Esophagus muscularis mucosa (tissue), 4 donors: ENCODE measurements at places on chromosomes 4 and X.

GRCh38 chrX:136754651-136755050, 26.1 kb downstream of the ARHGEF6 start:
- DNase-seq, result no peak

DNA sequence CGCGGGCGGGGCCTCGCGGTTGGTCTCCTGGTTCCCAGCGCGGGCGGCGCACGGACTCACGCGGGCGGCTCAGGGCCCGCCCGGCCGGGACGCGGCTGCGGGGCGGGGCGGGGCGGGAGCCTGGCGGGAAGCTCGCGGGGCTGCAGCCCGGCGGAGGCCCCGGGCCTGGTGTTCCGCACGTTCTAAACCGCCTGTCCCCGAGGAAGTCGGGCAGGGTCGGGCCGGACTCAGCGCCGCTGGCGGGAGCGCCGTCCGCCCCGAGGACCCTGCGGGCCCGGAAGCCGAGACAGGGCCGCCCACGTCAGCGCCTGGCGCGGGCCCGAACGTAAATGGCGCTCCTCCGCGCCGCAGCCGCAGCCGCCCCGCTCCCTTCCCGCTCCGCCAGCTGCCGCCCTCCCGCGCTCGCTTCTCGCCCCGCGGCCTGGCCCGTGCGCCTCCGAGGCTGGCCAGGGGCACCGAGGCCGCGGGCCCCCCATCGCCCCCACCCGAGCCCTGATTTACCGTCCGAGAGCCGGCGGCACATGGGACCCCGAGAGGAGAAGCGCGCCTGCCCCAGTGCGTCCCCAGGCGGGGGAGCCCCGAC, 309 bp upstream of the CTBP1 start:
- DNase-seq, result peak; percentile 93

DNA sequence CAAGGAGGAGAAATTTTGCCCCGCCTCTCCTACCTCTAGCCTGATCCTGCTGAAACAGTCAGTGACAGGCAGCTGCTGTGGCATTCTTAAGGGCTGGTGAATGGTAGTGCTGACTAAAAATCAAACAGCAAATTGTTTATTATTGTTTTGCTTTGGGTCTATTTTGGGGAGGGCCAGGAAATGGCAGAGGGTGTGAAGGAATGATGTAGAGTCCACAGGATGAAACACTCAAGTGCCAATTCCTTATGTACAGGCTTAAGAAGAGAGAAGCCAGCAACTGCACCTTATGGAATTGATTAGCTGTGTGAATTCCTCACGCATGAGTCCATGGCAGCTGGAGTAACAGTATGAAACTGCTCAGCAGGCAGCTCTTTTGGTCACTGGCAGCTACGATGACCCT, 39.7 kb downstream of the VEGFC start:
- no peak for DNase-seq

GRCh38 chr4:139367421-139368090, 65.3 kb upstream of the NDUFC1 start:
- no peak for DNase-seq

- DNase-seq, result no peak
Observed at GRCh38 chr4:73862322-73862721, 6.9 kb upstream of the CXCL1 start.

GRCh38 chr4:184771416-184771815, 37.5 kb upstream of the CENPU start:
- no peak for DNase-seq

DNA sequence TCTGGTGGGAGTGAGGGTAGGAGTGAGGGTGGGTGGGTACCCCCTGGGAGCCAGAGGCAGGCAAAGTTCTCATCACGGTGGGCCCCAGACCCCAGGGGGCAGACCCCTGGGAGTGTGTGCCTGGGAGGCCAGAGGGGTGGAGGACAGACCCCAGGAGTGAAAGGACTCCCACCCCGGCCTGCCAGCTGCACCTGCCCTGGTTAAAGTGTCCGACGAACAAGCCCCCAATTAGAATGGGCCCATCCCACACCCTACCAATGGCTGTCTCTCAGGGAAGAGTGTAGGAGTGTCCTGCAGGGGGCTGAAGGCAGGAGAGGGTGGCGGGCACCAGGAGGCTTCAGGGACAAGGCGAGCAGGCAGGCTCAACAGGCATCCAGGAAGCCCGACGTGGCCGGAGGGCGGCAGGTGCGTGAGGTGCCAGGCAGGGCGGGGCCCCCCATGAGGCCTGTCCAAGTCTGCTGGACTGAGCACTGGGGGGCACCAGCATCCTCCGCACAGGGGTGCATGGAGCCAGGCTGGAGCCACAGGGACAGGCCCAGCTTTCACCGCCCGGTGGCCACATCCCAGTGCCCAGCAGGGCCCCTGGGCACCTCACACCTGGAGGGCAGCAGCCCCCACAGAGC, 8.7 kb downstream of the PDE6B start:
- no peak for DNase-seq

- DNase-seq, result no peak
Observed at GRCh38 chr4:93842601-93843252, 14.2 kb downstream of the ATOH1 start.

GRCh38 chrX:70039758-70040157, 10.0 kb downstream of the AWAT2 start:
- peak; percentile 3 for DNase-seq

- DNase-seq, result no peak
Observed at GRCh38 chr4:141871086-141871770, 234.8 kb downstream of the IL15 start.

- no peak for DNase-seq
Observed at GRCh38 chr4:4724321-4724720, 135.1 kb upstream of the MSX1 start.

DNA sequence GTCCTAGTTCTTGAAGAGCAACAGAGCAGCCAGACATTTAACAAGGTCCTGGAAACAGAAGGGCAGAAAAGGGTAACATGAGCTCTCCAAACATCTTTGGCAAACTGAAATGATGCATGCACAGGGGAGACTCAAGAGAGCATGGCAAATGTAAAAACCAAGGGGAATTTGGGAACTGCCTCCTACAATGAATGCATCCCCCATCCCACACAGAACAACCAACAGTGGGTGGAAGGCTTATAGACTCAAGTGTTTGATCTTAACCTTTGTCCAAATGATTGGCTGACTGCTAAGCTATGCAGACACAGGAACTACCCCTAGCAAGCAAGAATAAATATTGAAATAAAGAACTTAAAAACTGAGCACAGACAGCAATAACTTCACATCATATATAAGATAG, 74.4 kb downstream of the CENPC start:
- no peak for DNase-seq

DNA sequence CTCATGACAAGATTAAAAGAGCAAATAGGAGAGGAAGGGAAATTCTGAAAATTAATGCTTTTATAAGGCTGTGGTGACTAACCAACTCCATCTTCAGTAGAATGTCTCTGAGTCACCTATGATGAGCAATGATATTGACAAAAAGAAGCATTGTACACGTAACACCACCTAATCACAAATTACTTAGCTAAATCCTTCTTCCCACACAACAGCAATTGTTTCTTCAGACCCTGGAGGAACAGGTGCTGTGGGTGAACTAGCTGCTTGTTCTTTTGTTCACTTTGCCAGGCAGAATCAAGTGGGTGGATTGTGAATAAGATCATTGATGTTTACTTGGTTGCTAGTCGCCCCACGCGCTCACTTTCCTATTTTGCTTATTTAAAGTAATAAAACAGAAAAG, 315.5 kb downstream of the CAMK2D start:
- DNase-seq, result no peak

- DNase-seq, result no peak
Observed at GRCh38 chr4:6386091-6386490, 86.3 kb downstream of the PPP2R2C start.

DNA sequence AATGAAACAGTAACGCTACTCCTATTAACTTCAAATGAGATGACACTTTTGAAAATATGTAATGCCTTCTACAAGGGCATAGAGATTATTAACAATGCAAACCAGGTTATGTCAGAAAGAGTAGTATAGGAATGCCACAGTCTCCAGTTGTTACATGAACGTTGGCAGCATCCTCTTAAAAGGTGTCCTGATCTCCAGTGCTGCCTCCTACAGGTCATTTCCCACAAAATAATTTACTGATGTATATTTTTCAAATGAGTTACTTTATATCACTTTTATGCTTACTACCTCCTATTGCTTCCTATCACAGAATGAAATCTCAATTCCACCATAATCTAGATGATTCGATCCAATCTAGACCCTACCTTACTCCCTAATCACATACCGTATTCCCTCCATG, 195.2 kb upstream of the EPHA5 start:
- DNase-seq, result no peak

DNA sequence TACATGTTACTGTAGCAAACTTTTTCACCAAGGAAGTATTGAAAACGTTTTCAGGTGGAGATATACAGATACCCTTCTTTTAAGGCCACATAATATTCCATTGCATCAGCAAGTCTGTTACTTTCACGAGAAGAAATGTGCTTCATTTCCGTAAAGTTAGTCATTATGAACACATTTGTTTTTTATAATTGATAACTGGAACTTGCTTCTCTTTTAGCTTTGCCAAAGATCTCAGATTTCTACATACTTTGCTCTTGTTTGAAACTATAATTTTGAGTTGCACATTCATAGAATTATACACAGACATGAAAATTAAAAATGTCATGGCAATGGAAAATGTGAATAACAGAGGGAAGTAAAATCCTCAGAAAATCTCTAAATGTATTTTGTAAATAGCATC, 128.7 kb upstream of the GIMD1 start:
- DNase-seq, result no peak

GRCh38 chrX:141201962-141202361, 25.0 kb upstream of the LDOC1 start:
- no peak for DNase-seq

DNA sequence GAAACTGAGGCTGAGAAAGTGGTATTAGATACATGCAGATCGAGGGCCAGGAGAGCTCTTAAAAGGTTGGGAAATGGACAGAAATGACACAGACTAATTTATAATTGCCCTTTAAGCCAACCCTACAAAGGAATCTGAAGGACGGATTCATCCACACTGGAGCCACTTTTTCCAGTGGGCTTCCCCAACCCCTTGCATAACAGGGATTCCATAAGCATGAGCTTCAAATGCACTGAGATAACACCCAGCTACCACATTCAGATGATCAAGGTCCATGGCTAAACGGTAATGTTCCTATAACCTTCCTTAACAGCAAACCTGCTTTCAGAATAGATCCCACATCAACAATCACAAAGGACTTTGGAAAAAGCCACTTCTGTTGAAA, 34.2 kb downstream of the PLAC1 start:
- DNase-seq, result no peak

- DNase-seq, result no peak
Observed at GRCh38 chr4:148017801-148018200, 285.9 kb downstream of the ARHGAP10 start.

DNA sequence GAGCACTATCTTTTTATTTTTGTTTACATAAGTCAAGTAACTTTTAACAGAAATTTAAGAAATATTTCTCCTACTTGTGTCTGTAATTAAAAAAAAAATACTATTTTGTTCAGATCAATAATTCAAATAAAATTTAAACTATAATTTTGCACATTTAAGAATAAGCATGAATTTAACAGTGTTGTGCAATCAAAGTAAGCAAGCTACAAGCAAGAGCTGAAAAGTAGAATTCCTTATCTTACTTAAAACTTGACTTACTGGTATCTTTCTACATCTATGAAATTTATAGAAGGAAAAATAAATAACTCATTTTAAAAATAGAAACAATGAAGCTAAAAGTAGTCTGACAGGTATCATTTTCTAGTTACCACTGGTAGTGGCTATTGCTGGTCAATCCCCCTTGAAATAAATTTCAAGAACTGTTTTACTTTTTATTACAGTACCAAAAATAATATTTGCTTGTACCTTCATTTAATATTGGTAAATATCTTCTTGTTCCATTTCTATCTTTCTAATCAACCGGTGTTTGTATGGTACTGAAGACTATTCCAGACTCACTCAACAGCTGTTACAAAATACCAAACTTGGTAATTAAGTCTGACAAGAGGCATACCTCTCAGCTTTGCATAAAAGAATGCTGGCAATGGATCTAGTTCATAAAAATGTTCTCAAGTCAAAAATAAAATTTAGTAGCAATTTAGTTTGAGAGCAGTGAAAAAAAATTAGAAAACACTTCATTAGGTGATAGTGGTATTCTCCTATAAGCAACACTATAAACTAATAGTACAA, 62.2 kb downstream of the NOCT start:
- DNase-seq, result no peak

DNA sequence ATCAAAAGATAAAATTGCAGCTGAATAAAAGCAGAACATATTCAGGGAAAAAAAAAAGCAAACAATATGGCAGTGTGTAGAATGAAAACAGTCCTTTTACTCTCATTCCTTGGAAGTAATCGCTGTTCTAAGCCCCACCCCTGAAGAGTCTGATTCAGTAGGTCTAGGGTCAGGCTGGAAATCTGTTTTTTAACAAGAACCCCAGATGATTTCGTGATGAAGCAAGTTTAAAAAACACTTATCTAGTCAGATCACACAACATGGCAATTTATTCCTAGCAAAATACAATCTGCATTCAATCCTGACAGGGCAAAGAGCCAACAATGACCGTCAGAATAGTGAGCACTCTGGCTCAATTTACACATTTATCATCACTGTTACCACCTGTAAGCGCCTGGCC, 16.1 kb downstream of the FAM120C start:
- DNase-seq, result no peak

DNA sequence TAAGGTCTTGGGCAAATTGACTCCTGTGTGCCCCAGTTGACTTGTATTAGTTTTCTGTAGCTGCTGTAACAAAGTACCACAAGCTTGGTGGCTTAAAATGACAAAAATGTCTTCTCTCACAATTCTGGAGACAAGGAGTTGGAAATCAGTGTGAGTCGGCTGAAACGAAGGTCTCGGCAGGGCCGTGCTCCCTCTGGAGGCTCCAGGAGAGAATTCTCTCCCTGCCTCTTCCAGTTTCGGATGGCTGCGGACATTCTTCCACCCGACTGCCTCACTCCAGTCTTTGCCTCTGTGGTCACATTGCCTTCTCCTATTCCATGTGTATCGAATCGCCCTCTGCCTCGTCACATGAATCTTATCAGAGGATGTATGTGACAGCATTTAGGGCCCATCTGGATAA, 66.0 kb upstream of the PHOX2B start:
- no peak for DNase-seq

DNA sequence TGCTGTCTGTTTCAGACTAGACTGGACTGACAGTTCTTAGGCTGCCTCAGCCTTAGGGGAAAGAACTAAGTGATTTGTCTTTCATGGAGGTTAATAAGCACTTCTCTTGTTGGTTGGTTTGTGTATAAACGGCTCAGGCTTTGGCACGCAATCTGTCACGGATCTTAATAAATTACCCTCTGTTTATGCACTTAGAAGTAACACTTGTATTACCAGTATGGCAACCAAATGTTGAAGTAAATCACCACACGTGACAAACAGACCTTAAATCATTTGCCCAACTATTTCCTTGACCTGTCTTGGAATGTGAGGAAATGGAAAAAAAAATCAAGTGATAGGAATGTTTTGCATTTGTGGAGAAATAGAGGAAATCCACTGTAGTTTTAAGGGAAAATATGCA, 69.9 kb downstream of the TEX13A start:
- no peak for DNase-seq

- DNase-seq, result no peak
Observed at GRCh38 chr4:182939680-182940079, 22.5 kb upstream of the DCTD start.
